ENCODE measurements at places on chromosomes 13 and 19.

- DNase-seq = peak; percentile 20
Measured at GRCh38 chr19:17402982-17403855, 2.2 kb downstream of the BST2 start.

DNA sequence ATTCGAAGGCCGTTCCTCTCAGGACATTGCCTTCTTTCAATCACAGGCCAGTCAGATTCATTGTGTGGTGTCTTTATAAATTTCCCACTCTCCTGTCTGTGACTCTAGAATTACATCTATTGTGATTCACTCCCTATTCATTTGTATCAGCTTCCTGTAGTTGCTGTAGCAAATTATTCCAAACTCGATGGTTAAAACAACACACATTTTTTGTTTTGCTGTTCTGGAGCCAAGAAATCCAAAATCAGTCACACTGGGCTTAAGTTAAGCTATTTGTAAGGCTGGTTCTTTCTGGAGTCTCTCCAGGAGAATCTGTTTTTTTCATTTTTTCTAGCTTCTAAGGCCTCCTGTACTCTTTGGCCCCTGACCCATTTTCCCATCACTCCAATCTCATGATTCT lies 1487.0 kb upstream of the SLC10A2 start:
- peak; percentile 30 for DNase-seq

GRCh38 chr19:38277969-38278680 lies 13.8 kb downstream of the SPINT2 start:
- DNase-seq = peak; percentile 42

GRCh38 chr19:33458171-33458633 lies 63.4 kb downstream of the PEPD start:
- no peak for DNase-seq

GRCh38 chr19:29477831-29478577 lies 47.8 kb upstream of the VSTM2B start:
- no peak for DNase-seq
